ENCODE measurements at places on chromosomes 11 and 22.

GRCh38 chr11:75733431-75734107, 15.9 kb downstream of the MOGAT2 start:
- no peak for DNase-seq

GRCh38 chr11:35047179-35047578, 91.8 kb upstream of the CD44 start:
- DNase-seq = no peak

DNA sequence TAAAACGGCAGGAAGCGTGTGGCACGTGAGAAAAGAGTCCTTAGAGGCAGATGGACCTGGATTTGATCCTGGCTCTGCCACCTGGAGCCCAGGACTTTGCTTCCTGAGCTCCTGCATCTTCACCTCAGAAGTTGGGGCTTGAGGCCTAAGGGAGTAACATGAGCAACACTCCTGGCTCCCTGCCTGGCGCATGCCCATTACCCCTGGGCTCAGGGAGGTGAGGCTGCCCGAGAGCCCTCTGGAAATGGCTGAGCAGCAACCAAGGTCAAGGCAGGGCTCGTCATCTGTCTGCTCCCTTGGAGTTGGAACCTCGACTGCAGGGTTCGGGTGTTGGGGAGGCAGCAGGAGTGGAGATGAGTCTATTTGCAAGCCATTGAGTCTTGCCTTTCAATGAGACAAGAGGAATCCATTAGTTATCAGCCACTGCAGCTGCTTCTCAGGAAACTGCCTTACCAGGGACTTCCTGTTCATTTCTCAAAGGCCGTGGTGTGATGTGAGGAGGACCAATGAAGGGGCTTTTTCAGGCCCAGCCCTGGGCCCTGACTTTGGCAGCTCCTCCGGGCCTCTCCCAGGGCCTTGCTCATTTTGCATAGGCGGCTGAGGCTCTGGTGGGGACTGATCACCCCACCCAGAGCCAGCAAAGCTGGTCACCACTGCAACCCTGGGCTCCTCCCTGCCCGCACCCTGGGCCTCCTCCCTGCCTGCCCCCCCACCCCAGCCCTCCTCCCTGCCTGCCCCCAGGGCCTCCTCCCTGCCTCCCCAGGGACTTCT, 6.4 kb downstream of the FADS2 start:
- DNase-seq = peak; percentile 31

DNA sequence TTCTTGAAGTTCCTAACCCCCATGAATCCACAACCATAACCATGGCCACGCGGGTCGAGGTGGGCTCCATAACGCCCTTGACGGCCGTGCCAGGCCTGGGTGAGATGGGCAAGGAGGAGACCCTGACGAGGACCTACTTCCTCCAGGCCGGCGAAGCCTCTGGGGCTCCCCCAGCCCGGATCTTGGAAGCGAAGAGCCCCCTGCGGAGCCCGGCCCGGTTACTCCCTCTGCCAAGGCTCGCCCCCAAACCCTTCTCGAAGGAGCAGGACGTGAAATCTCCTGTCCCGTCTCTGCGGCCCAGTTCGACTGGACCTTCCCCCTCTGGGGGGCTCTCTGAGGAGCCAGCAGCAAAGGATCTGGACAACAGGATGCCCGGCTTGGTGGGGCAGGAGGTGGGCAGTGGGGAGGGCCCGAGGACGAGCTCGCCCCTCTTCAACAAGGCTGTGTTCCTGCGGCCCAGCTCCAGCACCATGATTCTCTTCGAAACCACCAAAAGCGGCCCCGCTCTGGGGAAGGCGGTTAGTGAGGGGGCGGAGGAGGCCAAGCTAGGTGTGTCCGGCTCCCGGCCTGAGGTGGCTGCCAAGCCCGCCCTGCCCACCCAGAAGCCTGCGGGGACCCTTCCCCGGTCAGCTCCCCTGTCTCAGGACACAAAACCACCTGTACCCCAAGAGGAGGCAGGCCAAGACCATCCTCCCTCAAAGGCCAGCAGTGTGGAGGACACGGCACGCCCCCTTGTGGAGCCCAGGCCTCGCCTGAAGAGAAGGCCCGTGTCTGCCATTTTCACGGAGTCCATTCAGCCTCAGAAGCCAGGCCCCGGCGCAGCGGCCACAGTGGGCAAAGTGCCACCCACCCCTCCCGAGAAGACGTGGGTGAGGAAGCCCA, 75.7 kb downstream of the KIAA1671 start:
- DNase-seq = no peak

DNA sequence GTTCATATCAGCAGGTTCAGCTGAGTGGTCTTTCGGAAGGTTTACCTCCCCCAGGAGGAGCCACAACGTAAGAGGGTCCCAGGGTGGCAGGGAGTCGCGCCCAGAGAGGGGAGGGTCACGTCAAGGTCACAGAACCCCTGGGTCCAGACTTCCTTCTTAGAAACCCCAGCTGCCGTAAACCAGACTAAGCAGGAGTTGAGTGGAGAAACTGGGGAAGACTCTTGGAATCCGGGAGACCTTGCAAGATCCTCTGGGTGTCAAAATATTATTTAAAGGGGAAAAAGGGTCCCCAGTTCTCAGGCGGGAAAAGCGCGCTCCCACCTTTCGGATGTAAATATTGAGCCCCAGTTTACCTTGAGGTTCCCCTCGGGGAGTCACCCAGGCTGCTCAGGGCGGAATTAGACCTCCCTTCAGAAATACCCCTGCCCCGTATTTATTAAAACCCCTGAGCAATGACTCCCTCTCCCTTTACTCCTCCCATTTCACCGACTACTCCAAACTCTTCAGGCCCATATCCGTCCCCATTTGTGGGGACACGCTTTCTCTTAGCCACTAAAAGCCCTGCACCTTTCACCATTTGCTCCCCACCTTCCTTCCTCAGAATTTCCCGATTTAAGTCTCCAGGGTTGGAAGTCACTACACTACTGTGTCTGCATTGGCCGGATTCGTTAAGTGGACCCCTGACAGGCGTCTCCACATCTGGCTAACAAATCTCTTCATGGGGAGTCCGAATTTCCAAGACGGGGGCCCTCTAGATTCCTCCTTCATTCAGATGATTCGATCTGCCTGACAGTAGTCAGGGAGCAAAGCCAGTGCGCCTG, 4.2 kb downstream of the SLC17A6 start:
- DNase-seq = no peak

- DNase-seq = no peak
These were observed 181.0 kb downstream of the INSC start for GRCh38 chr11:15295695-15296094.

GRCh38 chr11:20031155-20032001, 128.9 kb downstream of the DBX1 start:
- DNase-seq = no peak

- no peak for DNase-seq
These were observed 13.3 kb upstream of the HBE1 start for GRCh38 chr11:5283086-5283485.

DNA sequence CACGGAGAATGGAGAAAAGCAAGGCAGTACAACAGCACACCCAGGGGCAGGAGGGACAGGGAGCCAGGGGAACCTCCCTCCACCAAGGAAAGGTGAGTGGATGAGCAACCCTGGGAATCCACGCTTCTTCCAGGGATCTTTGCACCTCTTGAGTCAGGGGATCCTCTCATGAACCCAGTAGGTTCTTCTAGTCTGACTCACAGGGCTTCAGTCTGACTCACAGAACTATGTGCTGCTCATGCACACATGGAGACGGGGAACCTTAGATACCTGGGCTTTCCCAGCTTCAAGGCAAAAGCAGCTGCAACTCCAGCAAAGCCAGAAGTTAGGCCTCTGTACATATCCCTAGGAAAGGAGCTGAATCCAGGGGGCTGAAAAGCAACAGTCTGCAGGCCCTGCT, 1021.4 kb upstream of the TENM4 start:
- DNase-seq = no peak

GRCh38 chr11:12775955-12776354, 101.7 kb downstream of the TEAD1 start:
- DNase-seq = no peak

GRCh38 chr11:69905611-69906452, 86.6 kb upstream of the FGF3 start:
- no peak for DNase-seq

DNA sequence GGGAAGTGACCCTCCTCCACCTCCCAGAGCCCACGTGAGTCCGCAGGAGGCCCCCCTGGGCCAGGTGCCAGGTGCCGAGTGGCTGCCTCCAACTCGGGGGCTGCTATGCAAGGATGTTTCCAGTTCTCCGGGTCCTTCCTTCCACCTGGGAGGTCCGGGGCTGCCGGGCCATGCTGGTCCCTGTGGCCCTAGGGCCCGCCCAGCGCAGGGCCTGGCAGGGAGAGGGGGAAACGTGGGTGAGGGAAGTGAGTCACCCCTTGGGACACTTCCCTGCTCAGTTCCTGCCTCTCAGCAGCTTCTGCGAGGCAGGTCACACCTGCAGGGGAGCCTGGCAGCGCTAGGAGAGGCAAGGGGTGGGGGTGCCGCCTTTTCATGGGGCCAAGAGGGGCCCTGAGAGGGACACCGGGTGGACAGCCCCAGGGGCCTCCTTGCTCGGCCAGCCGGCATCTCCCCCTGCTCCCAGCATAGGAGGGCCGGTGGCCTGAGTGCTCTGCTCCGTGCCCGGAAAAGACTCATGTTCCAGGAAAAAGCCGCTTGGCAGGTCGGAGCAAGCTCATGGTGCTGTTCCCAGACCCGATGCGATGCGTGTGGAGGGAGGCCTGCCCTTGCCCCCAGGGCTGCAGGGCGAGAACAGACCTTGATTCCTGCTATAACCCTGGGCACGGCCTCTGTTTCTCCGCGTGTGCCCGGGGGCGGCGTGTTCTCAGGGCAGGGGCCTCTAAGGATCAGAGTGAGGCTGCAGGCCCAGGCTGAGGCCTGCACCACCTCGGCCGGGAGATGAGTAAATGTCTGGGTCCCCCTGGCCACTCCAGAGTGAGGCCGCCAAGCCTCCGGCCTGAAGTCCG, 30.3 kb upstream of the WNT7B start:
- no peak for DNase-seq

All from stimulated activated CD4-positive, alpha-beta T cell treated with anti-CD3 and anti-CD28 coated beads, Interleukin-4, amount 100 ng/mL, for 48 hours (primary cell).